ENCODE measurements at places on chromosomes 5 and 9.
A peak's percentile ranks its signal among the peaks of the same experiment; 100 is the strongest.

GRCh38 chr9:14271093-14271673 lies 42.8 kb downstream of the NFIB start:
- DNase-seq, result no peak

DNA sequence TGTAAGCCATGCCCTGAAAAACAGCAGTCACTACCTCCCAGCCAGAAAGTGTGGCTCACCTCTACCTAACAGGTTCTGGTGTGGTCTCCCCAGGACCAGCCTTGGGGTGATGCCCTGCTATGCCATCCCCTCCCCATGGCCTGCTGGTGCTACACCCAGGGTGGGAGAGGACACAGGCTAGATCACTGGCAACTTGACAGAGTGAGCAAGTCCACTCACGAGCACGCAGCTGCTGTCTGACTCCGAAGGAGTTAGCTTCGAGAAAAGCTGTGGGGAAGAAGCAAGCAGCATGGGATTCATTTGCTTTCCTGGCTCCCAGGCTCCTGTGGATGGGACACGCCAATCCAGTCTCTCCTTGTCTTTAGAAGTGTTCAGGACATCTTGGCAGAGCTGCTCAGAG lies 102.2 kb downstream of the COL5A1 start:
- no peak for DNase-seq

- no peak for DNase-seq
These were observed 394.6 kb downstream of the PSAT1 start for GRCh38 chr9:78691542-78691941.

DNA sequence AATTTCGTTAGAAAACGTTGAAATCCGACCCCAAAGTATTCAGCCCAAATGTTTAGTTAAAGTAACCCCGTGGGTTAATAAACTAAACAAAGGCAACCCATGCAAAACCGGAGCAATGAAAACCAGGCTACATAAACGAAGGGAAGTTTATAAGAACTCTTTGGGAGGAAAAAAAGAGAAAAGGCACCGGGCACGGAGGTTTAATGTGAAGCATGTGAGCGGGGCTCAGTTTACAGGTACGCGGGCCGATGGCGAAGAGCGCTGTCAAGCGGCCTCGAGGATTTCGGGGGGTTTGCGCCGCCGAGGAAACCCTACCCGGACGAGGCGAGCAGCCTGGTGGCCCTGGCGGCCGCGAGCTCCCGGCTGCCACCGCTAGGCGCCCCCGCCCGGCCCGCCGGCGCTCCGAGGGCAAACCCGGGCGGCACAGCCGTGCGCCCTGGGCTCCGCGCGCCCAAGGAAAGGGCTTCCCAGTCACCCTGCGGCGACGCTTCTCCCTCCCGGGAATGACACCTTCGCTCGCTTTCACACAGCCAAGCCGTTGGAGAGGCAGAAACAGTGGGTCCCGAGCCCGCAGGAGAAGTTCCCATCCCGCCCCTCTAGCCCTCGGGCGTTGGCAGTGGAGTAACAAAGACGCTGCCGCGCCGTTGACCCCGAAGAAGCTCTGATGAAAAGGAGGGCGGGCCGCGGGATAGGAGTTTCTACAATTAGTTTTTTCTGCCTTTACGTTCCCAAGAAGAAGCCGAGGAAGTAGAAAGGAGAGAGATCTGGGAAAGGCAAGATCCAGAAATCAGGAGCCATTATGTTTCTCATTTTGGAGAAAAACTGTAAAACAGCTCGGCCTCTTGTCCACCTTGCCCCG lies 126.0 kb downstream of the TMEM174 start:
- DNase-seq, result no peak

- no peak for DNase-seq
These were observed 19.2 kb downstream of the MARCHF3 start for GRCh38 chr5:127011153-127011552.

DNA sequence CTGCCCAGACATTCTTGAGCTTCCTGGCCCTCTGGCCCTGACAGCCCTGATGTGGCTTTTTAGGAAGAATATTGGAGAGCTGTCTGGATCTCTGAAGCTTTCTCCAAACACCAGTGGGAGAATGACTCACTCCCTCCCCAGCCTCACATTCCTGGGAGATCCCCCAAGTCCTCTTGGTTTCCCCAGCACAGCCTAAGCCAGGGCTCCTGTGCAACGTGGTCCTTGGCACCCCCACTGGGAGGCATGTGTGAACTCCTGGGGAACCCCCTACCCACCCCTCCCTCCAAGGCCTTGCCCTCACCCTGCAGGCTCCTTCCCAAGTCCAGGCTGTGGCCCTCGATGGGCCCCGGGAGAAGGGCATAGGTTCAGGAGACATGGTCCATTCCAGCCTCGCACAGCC lies 12.7 kb downstream of the GLIPR2 start:
- no peak for DNase-seq

GRCh38 chr5:156388233-156388632 lies 61.3 kb downstream of the SGCD start:
- no peak for DNase-seq

DNA sequence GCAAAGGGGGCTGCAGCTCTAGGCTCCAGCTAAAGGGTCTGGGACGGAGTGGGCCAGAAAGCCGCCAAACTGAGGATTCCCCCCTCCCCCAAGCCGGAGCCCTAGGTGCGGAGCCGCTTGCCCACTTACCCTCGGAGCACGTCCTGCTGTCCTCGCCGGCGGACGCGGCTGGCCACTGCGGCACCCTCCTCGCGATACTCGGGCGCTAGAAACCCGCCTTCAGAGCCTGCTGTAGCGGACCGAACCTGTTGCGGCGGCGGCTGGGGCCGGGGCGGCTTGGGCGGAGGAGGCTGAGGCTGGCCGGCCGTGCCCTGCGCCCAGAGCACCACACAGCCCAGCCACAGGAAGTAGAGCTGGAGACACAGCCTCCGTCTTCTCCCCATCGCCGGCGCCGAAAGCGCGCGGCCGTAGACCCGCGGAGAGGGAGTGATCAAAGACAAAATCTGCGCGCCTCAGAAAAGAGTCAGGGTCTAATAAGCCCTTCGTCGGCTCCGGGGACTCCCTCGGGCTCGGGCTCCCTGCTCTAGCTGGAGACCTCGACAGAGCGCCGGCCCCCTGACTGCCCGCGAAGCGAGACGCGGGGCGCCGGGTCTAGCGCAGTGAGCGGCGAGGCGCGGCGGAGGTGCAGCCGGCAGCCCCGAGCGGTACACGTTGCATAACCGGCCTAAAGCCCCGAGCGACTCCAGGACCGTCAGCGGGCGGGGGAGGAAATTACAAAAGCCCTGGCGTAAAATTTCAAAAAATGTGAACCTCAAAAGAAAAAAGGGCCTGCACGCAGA lies 635 bp downstream of the FBN2 start:
- no peak for DNase-seq

- no peak for DNase-seq
These were observed 50.2 kb upstream of the SAP30L start for GRCh38 chr5:154395407-154396106.

- DNase-seq, result no peak
These were observed 219.0 kb downstream of the BNC2 start for GRCh38 chr9:16651446-16651964.

GRCh38 chr9:35195683-35196082 lies 33.9 kb downstream of the UNC13B start:
- no peak for DNase-seq

GRCh38 chr9:120186276-120186675 lies 393.7 kb downstream of the CDK5RAP2 start:
- DNase-seq, result no peak

DNA sequence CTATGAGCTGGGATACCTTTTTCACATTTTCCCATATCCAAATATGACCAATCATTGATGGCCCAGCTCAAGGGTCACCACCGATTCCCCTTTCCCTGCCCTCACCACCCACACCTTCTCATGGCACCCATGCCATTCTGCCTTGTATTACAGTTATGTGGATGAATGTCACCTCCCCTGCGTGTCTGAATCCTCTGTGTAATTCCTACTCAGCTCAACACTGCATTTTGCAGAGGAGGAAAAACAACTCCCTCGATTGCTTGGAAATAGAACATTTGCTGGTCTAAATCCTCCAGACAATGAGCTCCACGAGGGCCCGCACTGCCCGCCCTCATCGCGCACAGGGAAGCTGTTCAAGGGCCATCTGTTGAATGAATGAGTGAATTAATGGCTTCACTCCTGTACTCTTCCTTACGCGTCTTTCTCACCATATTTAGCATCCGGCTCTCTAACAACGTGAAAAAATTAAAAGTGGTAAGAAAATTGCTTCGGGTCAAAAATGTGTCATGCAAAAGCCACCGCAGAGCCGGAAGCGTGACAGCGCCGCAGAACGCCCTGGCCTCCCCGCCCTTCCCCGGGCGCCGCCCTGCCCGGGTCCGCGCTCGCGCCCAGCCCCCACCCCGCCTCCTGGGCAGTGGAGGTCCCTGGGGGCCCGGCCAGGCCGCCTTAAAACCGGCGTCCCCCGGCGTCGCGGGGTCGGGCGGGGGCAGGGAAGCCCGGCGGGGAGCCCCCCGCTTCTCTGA lies 704 bp downstream of the SUSD1 start:
- peak; percentile 53 for DNase-seq

DNA sequence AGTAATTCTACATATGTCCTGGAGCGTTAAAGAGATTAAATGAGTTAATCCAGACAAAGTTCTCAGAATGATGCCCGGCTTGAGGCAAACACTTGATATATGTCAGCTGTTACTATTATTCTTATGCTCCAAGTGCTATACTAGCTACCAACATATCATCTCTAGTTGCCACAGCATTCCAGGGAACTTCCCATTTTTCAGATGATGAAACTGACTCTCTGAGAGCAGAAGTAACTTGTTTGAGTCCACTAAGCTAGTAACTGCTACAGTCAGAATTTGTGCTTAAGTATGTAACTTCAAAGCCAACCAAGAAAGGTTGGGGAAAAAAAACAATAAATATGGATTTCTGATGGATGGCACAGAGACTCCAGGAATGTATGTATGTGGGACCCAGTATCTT lies 98.1 kb downstream of the CDK5RAP2 start:
- DNase-seq, result no peak

GRCh38 chr5:61730866-61731265 lies 398.8 kb downstream of the ZSWIM6 start:
- no peak for DNase-seq

GRCh38 chr5:91946870-91947269 lies 563.8 kb upstream of the ARRDC3 start:
- DNase-seq, result no peak

- DNase-seq, result no peak
These were observed 7.2 kb upstream of the SPINK4 start for GRCh38 chr9:33232815-33233214.

DNA sequence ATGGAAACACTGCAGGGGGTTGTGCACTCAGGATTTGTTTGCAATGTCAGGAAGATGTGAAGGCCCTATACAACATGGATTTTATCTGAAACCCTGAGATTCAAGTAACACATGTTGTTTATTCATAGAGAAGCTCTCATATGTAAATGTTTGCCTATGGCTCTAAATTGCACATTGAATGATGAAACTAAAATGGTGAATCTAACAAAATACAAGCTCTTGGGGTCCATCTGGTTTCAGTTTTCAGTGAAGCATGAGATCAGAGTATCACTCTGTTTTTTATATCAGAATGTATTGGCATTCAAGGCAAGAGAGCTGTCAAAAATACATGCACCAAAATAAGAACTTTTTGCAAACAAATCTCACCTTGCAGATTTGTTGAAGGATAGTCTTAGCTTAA lies 19.6 kb upstream of the FRMD3 start:
- no peak for DNase-seq

DNA sequence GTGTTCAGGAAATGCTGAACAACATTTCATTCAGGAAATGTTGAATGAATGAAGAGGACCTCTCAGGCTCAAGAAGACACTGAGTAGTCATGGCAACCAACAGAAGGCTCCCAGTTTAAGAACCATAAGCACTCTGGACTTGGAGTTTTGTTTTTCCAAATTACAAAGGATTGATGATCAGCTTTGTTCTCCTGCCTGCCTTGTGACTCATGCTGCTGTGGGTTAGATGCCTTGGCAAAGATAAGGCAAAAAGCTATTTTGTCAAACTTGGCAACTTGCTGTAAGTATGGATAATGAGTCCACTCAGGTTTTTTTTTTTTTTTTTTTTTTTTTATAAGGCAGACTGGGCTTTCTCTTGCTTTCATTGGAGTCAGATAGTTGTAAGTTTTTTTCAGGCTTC lies 365.0 kb downstream of the TMEM232 start:
- DNase-seq, result no peak

DNA sequence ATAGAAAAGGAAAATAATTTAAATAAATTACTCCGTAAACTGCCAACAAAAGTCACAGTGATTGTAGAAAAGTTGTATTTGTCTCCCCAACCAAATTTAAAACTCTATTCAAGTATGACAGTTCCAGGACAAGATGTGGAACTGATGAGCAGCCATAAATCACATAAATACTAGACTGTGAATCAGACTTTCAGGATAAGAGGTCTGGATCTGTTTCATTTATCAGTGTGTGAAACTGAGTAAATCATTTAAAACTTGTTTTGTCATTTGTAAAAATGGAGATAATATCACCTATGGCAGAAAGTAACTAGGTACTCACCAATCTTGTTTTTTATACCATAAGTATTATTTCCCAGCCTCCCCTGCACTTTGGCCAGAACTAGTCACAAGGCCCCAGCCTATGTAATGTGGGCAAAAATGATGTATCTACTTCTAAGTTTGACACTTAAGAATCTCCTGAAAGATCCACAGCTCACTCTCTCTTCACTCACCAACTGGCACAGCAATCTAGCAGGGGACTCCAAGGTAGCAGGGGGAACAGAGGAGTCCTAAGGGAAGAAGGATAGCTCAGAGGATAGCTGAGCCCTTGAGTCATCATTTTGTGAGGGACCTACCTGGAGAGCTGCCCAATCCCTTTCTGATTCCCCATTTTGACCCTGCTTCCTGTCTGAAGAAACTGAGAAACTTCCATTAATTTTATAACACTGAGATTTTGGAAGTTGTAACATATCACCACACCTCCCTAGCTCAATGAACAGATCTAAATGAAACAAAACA lies 31.6 kb downstream of the TMEM161B start:
- DNase-seq, result no peak

GRCh38 chr5:127417528-127417927 lies 99.9 kb upstream of the PRRC1 start:
- DNase-seq, result no peak

- no peak for DNase-seq
These were observed 204.5 kb downstream of the COMMD10 start for GRCh38 chr5:116289276-116289675.

DNA sequence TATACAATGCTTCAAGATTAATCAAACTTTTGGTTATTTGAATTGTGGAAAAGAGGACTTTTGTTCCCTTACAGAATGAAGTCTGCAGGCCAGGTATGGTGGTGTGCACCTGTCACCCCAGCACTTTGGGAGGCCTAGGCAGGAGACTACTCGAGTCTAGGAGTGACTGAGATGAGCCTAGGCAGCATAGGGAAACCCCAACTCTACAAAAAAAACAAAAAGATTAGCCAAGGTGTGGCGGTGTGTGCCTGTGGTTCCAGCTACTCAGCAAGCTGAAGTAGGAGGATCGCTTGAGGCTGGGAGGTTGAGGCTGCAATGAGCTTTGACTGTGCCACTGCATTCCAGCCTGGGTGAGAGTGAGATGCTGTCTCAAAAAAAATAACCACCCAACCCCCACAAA lies 9.3 kb downstream of the CCNH start:
- DNase-seq, result no peak

- DNase-seq, result no peak
These were observed 244.9 kb upstream of the TYRP1 start for GRCh38 chr9:12448246-12448645.

- DNase-seq, result no peak
These were observed 773.4 kb downstream of the BRINP1 start for GRCh38 chr9:118595719-118596305.

- DNase-seq, result no peak
These were observed 15.5 kb downstream of the FAM163B start for GRCh38 chr9:133593587-133594253.
